ENCODE measurements at places on chromosomes 16 and 17.

DNA sequence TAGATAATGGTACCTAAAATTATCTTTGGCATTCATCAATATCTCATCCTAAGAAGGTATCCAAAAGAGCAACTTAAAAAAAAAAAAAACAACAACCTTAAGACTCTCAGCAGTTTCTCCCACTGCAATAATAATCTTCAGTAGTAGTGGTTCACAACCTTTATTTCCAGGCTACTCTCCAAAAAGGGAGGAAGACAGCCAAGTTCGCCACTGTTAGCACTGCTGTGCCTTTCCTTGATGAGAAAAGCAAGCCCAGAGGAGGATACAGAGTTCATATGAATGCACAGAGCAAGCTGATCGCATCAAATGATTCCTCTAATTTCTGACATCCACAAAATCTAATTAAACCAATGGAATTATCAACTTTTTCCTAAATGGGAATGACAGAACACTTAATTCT, 199.4 kb downstream of the AATF start:
- no peak for DNase-seq

DNA sequence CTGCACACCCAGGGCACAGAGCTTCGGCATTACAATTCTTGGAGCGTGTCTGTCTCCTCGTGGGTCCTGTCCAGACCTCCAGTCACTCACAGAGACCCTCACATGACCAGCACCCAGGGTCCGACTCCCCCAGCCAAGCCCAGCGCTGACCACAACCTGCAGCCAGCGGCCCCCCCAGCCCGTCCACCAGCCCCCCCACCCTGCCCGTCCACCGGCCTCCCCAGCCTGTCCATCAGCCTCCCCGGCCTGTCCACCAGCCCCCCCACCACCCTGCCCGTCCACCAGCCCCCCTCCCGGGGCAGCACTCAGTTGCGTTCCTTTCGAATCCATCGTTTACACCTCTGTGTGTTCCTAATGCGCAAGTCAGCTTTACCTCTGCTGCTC, 5.8 kb downstream of the SECTM1 start:
- no peak for DNase-seq

DNA sequence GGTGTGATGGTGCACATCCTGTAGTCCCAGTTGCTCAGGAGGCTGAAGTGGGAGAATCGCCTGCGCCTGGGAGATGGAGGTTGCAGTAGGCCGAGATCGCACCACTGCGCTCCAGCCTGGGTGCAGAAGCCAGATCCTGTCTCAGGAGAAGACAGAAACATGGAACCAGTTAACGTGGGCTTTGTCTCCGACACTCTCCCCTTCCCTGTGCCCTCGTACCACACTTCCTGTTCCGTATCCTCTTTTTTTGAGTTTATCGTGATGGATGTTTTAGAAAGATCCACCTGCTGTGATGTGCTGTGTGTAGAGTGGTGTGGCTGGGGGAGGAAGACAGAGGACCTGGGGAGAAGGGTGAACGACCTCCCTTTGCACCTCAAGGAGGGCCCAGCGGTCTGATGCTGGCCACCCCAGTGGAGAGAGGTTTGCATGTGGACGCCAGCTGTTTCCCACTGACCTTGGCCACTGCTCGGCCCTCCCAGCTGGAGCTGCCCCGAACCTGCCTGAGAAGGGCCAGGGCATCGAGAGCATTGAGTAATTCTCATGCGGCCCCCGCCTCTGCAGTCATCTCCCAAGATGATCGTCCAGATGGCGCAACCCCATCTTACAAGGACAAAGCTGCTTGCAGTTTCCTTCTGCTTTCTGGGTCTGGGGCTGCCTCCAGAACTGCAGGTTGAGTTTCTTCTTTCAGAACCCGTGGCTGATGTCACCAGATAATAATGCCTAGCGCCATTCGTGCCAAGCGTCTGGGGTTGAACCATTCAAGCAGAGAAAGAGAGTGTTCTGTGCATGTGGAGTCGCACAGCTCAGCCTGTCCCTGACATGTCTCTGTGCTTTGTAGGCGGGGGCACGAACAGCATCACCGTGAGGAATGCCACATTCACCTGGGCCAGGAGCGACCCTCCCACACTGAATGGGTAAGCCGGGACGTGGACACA, 126.3 kb downstream of the ABCC1 start:
- no peak for DNase-seq

- DNase-seq = no peak
Measured at GRCh38 chr16:9323170-9323569, 231.7 kb downstream of the HAPSTR1 start.

- DNase-seq = no peak
Measured at GRCh38 chr16:1002399-1003166, 21.0 kb downstream of the SOX8 start.

DNA sequence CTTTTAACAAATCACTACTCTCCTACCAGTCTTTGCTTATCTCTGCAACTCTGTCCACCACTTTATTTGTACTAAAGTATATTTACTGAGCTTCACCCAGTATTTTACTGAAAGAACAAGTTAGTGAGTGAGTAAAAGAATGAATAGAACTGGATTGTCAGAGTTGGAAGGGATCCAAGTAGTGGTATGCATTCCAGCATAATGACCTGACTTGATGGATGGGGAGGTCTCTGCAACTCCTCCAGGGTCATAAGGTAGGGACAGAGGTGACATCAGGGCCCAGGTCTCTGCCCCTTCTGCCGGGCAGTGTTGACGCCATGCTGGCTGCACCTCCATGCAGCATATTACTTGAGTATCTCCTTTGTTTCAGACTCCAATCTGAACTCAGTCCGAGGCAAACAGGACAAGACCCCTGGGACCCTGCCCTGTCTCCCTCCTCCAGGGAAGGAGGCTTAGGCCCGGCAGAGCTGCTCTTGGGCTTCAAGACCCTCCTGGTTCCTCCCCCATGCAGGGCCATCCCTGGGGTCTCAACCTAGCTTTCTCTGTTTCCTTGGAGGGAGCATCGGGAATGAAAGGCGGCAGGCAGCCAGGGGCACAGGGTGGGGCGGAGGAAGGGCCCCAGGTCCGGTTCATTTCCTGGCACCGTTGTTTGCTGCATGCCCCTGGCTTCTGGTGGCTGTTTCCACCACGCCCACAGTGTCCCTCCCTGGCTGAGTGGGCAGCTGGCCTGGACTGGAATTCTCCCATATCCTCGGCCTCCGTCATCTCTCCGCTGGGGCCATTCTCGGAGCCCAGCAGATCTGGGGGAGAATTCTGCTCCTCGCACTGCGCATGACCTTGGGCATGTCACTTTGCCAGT, 12.4 kb upstream of the ITGA3 start:
- no peak for DNase-seq

- DNase-seq = no peak
Measured at GRCh38 chr16:4328046-4328781, 12.3 kb downstream of the GLIS2 start.

DNA sequence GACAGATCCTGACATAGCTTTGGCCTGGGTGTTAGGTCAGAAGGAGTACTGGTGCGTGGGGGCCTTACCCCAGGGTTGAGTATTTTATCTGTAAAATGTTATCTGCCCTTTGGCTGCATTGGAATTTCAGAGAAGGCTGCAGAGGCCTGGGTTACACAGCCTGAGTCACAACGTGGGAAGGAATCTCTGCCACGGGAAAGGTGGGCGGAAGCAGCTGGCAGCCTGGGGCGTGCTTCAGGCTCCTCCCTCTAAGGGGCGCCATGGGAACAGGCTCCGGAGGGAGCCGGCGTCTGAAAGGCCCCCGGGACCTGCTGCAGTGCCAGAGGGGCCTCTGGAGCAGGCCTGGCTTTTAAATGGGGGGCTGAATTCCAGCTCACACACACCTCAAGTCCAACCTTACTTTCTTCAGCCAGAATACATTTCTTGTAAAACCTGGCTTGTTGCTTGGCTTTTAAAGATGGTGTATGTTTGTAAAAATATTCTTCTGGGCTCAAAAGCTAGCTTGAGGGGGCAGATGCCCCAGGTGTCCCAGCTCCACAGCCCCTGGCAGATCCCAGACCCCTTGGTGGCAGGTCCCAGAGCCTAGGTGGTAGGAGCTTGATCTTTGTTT, 142.2 kb downstream of the RAB11FIP4 start:
- DNase-seq = peak; percentile 25

DNA sequence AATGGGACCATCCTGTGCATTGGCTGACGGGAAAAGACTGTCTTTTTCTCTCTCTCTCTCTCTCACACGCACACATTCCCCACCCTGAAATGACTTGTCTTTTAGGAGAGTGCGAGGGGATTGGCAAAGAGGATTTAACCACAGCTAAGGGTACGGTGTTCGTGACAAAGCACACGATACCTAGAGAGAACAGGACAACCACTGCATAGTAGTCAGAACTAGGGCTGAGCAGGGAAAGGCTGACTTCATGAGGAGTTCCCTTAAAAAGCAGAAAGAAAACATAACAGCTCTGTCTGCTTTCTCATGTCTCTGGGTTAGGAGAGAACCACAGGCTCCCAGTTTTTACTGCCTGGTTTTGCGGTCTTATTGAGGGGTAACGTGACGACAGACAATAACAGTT, 742.8 kb upstream of the SOX9 start:
- no peak for DNase-seq

GRCh38 chr17:1367351-1367745, 32.7 kb downstream of the YWHAE start:
- DNase-seq = peak; percentile 25

DNA sequence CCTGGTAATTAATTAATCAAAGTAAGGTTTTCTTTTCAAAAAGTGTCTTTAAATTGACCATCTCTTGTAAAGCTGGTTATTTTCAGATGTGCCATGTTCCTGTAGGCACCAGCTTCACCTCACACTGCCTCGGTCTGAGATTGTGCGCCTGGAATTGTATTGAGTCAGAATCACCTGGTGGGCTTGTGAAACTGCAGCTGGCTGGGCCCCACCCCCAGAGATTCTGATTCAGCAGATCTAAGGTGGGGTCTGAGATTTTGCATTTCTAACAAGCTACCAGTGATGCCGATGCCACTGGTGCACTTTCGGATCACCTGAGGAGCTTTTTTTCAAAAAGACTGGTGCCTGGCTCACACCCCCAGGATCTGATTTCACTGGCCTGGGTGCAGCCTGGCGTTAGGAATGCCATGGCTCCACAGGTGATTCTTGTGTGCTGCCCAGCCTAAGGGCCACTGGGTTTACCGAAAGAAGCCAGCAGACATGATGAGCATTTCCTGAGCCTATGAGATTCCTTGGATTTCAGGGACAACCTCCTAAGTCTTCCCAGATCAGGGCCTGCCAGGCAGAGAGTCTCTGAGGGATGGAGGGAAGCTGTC, 59.2 kb upstream of the TOB1 start:
- no peak for DNase-seq

- DNase-seq = no peak
Measured at GRCh38 chr16:81429045-81429521, 15.5 kb upstream of the CMIP start.

- DNase-seq = peak; percentile 14
Measured at GRCh38 chr17:8227238-8227581, 16.8 kb upstream of the AURKB start.

DNA sequence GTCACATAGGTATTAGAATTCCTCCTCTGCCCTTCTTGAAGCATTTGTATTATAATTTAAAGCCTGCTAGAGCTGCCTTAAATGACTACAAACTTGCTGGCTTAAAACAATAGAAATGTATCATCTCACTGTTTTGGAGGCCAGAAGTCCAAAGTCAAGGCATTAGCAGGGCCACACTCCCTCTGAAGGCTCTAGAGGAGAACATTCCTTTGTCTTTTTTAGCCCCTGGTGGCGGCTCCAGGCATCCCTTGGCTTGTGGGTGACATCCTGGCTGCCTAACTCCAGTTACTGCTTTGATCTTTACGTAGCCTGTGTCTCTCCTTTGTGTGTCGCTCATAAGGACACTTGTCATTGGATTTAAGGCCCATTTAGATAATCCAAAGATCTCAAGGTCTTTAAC, 186.6 kb upstream of the SALL1 start:
- no peak for DNase-seq

GRCh38 chr16:9091867-9092281, 430 bp downstream of the HAPSTR1 start:
- DNase-seq = no peak

GRCh38 chr16:54647725-54648221, 282.9 kb upstream of the IRX5 start:
- no peak for DNase-seq

Measured in hematopoietic multipotent progenitor cell treated with erythropoietin and hydrocortisone succinate and interleukin-3 and kit ligand, for 17 days (in vitro differentiated cells).